ENCODE measurements at places on chromosomes 16 and 17. TPM values are rescaled to one million over a fixed set of nuclear protein-coding genes. Genes with fewer than 3 reads are reported as not detected.
A peak's percentile ranks its signal among the peaks of the same experiment; 100 is the strongest.

DNA sequence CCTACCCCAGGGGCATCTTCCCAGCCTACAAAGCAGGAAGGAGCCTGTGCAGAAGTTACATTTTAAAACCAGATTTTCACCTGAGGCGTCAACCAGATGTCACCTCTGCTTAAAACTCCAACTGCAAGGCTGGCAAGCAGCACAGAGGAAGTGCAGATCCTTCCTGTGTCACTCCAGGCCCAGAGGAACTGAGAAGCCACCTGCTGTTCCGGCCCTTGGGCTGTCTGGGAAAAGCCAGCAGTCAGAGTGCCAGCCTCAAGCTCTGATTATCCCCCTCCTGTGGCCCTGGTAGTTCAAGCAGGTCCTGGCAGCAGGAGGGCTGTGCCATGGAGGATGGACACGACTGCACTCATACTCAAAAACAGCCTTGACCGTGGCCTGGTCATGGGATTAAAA, 10.2 kb downstream of the POLR2C start:
- no peak for DNase-seq

SUPT6H gene
- total RNA-seq = 47.2 TPM

DNA sequence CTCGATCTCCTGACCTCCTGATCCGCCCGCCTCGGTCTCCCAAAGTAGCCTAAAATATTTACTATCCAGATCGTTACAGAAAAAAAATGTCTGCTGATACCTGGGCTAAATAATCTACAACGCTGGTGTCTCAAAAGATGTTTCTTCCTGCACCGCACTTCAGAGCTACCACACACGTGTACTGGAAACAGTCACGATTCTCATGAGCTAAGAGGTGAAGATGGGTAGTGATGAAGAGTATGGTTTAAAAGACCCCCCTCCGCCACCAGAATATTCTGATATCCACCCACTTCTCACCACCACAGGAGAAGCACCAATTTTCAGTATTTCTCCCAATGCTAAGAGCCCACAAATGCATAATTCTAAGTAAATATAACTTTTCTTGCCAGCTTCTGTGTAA, 50.2 kb downstream of the SMG6 start:
- no peak for DNase-seq

GRCh38 chr17:7020894-7021664, 1.8 kb upstream of the BCL6B start:
- DNase-seq = no peak

- no peak for DNase-seq
Measured at GRCh38 chr16:1560866-1561265, 27.4 kb downstream of the TMEM204 start.

- no peak for DNase-seq
Measured at GRCh38 chr17:10471858-10472257, 2.5 kb upstream of the MYH4 start.

DNA sequence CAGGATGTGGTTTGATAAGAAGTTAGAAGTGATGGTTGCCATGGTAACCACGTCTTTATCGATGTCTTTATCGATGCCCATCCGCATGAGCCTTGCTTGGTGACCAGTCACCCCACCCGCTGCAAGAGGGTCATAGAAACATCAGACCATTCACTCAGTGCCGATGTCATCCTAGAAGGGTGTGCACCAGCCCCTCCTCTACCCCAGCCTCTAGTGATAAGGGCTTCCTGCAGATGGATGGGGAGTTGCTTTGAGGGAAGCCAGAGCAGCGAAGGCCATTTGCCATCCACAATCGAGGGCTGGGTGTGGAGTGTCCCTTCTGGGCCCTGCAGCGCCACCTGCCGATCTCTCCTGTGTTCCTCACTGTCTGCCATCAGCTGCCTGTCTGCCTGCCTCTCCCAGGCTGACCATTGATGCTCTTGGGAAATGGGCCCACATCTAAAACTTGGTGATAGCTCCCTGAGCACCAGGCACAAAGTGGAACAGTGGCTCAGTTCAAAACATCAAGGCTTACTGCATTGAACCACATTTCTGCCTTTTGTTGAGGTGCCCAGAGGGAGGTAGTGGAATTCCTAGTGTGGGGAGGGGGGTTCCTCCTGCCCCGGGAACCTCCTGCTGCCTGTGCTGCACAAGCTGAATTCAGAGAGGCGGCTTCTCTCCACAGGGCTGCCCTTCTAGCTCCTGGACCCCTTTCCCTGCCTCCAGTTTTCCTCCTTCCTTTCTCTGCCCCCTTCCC, 8.9 kb downstream of the CALB2 start:
- DNase-seq = no peak

DNA sequence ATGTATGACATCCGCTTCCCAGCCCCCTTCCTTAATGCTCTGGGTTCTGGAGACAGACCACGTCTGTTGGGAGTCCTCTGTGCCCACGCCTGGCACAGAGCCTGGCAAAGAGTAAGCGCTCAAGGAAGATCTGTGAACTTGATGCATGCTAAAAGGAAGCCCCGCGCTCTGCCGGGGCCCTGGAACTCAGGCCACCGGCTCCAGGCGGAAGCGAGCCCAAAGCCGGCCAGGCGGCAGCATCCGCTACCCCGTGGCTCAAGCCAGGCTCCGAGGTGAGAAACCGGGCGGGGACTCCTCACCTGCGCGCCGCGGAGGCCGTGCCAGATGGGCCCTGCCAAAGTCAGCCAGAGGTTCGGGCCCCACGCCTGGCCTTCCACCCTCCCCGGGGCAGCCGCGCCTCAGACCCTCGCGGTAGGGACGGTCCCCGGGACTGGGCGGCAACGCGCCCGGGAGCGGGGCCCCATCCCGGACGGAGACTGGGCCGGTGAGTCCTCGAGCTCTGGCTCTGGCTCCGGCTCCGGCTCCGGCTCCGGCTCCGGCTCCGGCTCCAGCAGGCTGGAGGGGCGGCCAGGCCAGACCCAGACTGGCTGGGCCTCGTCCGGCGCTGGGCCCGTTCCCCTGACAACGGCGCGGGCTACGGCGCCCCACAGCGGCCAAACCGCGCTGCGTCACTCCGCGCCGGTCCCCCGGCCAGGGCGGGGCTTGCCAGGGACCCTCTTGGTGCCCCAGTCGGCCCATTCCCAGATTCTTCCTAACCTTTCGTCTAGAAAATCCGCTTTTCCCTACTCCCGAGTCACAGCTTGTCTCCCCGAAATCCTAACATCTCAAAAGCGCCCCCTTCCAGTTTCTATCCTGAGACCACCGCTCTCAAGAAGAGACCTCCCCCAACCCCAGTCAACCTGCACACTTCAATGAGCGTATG, at the start of gene ZDHHC1:
TSS of gene ZDHHC1 (minus strand) at position 606 of the 922 bp plus-strand sequence. CDS start 8,702 bp downstream, outside the sequence.
- DNase-seq = no peak

- DNase-seq = no peak
Measured at GRCh38 chr16:21719283-21719682, 55.5 kb downstream of the OTOA start.

- no peak for DNase-seq
Measured at GRCh38 chr16:2465653-2466415, 5.3 kb upstream of the NTN3 start.

CCL1 gene
- not detected for total RNA-seq

DNA sequence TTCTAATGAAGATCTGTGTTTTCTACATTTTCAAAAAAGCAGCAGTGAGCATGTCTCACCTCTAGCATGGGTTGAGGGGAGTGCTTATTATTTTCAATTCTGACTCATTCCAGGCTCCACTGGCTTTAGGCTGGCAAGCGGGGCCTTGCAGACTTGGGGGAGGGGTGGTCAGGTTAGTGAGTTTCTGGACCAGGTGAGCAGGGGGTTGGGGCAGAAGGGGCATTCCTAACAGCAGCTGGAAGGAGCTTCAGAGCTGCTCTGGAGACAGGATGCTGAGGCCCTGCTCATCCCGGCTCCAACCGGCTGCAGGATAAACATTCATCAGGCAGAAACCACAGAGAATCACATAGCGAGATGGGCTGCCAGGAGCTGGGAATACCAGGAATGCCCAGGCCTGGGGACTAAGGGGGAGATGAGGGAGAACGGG, 10.5 kb upstream of the KRT19 start:
- DNase-seq = no peak

SHCBP1 gene
- 12.8 TPM for total RNA-seq

ARL2BP gene
- total RNA-seq = 84.5 TPM

GRCh38 chr16:80300876-80301275, 239.9 kb upstream of the DYNLRB2 start:
- DNase-seq = no peak

P3H4 gene
- total RNA-seq = 32.1 TPM

SLC2A4 gene
- total RNA-seq = 11.6 TPM

GRCh38 chr17:51342257-51342656, 81.9 kb downstream of the UTP18 start:
- DNase-seq = no peak

DNA sequence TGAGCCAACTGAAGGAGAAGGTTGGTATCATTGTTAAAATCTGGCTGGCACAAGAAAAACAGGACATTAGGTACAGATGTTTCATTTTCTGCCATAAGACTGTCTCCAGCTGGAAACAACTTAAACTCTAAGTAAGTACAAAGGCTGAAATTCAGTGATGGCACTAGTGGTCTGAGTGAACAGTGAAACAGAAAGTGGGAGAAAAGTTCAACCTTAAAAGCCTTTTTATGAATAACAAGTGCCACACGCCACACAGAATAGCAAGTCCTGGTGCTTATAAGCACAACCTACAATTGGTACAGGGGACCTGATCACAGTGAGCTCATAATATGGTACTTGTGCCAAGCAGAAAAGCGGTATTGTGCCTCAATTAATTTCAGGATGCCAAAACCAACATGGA, 56.7 kb downstream of the CEP112 start:
- DNase-seq = no peak

DNA sequence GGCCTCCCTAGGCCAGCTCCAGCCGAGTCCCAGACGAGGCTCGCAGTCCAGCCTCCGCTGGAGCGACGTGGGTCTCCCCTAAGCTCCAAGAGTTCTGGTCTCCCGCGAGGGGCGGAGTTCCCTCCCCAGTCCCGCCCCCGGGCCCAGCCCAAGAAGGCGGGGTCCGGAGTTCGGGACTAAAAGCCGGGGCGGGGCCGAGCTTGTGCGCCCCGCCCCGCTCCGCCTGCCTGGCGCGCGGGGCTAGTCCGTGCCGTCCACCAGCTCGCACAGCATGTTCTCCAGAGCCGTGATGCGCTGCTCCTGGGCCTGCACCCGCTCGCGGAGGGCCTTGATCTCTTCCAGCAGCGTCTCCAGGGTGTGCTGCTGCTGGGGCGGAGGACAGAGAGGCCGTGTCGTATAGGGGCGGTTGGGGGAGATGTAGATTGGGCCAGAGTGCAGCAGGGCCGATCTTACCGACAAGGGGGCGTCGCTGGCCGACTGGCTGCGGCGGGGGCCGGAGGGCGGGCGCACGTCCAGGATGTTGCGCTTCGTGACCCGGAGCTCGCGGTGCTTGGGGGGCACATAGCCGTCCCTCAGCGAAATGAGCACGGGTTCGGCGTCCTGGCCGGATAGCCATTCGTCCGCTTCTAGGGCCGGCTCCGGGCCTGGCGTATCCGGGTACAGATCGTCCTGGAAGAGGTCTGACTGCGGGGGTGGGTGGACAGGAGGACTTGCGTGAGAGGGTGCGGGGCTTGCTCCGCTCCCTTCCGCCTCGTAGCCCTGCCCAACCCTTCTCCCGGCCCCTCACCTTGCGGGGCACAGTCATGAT, 7.0 kb downstream of the CORO6 start:
- DNase-seq = peak; percentile 64

RNF222 gene
- total RNA-seq = not detected

- no peak for DNase-seq
Measured at GRCh38 chr16:27727941-27728340, 178.0 kb downstream of the KATNIP start.

MOSMO gene
- total RNA-seq = 33.2 TPM

DNA sequence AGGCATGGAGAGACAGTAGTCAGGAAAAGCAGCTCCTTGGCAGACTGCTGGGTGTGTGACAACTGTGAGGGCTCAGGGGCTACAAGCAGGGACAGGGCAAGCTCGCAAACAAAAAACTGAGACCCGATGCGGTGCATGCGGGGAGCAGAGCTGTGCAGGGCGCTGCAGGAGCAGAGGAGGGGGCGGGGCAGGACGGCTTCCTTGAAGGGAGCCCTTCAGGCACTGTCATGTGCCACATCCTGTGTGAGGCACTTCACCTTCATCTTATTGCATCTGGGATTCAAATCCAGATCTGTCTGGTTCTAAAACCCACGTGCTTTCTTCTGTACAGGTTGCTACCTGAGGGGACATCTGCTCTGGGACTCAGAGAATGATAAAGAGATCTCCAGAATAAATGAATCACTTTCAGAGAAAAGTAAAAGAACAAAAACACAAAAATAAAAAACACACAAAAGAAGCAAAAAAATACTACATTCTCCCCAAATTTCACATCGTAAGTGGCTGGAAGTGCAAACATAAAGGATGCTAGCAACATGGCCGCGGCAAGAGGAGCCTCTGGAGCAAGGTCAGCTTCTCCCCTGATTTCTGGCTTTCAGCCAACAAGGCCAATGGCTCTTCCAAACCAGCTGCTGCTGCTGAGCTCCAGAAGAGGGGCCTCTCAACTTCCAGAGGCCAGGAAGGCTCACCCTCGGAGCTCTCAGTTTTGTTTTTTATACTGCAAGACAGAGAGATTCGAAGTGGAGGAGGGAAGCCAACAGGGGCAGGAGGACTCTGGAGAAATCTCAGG, 14.2 kb downstream of the LYRM9 start:
- no peak for DNase-seq

BAHCC1 gene
- total RNA-seq = 10.1 TPM

- no peak for DNase-seq
Measured at GRCh38 chr16:88993946-88994600, 17.1 kb upstream of the CBFA2T3 start.

FAM20A gene
- 6.1 TPM for total RNA-seq

Measured in urinary bladder (tissue), 4 donors.